ENCODE measurements at places on chromosomes 7 and 10. TPM values are rescaled to one million over a fixed set of nuclear protein-coding genes. Genes with fewer than 3 reads are reported as not detected.

GRCh38 chr7:128443831-128444600, 11.7 kb upstream of the HILPDA start:
- no peak for DNase-seq

DNA sequence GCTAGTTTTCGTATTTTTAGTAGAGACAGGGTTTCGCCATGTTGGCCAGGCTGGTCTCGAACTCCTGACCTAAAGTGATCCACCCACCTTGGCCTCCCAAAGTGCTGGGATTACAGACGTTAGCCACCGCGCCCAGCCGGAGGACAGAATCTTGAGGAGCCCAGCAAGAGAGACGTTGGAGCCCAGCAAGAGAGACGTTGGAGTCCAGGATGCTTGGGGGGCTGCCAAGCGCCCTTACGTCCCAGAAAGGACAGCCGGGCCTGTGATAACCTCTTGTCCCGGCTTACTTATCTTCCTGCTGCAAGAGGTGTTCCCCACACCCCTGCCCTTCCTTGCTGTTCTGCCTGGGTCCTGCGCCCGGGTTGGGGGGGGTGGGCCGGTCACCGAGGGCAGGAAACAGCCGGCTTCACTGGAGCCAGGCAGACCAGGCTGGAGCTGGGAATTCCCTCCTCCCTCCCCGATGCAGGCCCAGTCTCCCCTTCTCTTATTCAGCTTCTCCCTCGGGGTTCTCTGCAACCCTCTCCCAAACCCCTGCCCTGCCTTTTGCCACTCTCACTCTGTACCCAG, 1.9 kb upstream of the EPHB4 start:
- peak; percentile 24 for DNase-seq

- DNase-seq, result no peak
Observed at GRCh38 chr10:118542745-118543144, 52.7 kb downstream of the PRLHR start.

GRCh38 chr7:142787034-142787768, 16.4 kb downstream of the PRSS2 start:
- DNase-seq, result no peak

GRCh38 chr10:48897441-48897790, 42.2 kb downstream of the LRRC18 start:
- DNase-seq, result no peak

DNA sequence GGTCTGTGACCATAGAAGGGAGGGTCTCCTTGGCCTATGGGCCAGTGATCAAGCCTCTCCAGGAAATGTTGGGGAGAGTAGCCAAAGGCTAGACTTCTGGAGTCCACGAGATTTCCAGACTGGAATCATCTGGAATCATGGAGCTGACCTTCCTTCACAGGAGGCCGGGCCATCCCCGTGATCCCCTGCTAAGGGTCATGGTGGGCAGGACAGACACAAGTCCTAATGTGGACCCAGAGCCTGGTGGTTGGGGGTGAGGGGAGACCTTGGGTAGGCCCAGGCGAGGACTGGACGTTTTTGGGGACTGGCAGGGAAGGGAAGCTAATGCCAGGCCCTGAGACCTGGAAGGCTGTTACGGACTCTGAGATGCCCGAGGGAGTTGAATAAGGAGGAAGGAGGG, 9.8 kb upstream of the GRID1 start:
- DNase-seq, result peak; percentile 61

DNA sequence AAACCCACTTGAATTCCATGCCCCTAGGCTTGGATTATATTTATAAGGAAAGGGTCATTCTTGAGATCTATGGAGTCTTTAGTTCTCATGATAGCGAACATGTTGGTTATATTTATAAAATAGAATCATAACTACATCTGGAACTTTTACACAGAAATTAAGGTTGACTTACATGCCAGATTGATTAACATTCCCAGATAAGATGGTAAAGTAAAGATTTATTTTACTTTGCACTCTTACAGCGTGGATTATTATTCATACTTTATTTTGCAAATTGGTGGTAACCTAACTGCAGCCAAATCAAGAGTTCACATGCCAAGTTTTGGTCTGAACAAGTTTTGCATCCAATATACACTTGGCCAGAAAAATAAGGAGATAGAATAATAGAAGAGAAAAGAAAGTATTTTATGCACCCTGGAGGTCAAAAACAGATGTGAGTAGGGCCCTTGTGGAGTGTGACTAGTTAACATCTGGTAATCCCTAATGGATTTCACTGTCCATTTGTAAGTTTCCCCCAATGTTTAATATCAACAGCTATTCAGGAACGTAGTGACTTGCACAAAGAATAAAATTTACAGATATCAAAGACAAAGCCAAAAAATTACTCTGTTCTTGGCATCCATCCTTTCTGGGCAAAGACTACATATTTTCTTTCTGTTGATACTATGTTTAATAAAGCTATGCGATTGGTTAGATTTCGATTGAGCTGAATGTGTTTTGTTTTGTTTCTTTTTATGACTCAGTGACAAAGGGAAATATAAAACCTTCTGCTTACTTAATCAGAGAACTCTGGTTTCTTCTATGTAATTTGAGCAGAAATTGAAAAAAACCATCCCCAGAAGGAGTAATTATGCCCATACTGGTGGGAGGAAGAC, 10.1 kb upstream of the TMEM26 start:
- no peak for DNase-seq

DNA sequence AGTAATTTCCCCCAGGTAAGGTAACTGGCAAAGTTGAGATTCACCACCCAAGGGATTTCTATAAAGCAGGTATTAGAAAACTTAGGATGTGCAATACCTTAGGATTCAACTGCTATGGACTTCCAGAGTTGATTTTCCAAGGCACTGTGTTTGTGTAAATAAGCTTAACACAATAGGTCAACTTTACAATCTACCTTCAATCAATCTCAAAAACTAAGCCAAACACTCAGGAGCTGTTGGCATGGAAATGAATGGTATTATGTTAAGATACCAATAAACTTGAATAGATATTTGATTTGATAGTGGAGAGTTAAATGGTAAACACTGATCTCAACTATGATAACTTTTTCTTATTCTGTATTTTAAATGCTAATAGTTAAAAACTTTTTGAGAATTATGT, 762 bp upstream of the SEMA3E start:
- no peak for DNase-seq

- no peak for DNase-seq
Observed at GRCh38 chr10:47425813-47426419, 41.8 kb upstream of the ZNF488 start.

DNA sequence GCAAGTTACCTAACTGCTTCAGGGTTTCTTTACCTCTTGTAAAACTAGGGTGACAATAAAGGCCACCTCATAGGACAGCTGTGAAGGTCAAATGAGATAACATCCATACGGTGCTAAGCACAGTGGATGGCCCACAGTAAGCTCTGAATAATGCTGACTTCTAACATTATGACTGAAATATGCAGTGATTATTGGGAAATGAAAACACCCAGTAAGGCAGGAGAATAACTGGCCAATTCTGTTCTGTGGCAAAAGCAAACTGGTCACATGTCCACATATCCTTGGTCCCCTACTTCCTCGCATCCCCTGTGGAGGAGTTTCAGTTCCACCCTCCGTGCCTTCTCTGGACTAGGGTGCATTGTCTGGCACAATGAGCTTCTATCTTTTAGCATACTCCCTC, 1.4 kb downstream of the CUBN start:
- no peak for DNase-seq

GRCh38 chr7:128881458-128882125, 18.9 kb downstream of the ATP6V1F start:
- peak; percentile 28 for DNase-seq

Gene ANKRD2
- 3.6 TPM for total RNA-seq

Gene PAX4
- total RNA-seq, result not detected

All from kidney (tissue), 22 donors.